NCI-H187 (cell line): ENCODE measurements at places on chromosomes 11 and 22.

GRCh38 chr11:116896211-116896610 is 58.8 kb upstream of the APOA1 start:
- DNase-seq = no peak

GRCh38 chr11:41983475-41983874 is 524.0 kb upstream of the LRRC4C start:
- no peak for DNase-seq

DNA sequence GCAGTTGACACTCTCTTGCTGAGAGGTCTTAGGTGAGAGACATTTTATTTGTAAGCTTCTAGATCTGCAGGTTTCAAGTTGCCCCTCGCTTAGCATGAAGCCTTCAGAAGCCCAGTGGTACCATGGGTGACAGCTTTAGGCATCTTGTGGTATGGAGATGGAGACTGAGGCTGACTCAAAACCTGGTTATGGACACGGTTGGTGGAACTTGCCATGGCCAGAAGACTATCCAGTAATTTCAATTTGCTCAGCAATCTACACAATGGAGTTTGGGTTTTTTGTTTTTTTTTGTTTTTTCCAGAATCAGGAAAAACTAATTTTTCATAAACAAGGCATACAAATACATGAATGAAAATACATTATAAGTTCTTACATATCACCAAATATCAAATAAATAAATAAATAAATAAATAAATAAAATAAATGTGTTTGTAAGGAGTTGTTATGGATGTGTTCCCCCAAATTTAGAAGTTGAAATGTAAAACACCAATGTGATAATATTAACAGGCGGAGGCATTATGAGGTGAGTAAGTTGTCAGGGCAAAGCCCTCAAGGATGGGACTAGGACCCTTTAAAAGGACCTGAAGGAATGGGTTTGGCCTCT is 22.6 kb downstream of the ETS1 start:
- no peak for DNase-seq

- DNase-seq = no peak
These were observed 476.4 kb downstream of the TBC1D22A start for GRCh38 chr22:47238690-47239473.

DNA sequence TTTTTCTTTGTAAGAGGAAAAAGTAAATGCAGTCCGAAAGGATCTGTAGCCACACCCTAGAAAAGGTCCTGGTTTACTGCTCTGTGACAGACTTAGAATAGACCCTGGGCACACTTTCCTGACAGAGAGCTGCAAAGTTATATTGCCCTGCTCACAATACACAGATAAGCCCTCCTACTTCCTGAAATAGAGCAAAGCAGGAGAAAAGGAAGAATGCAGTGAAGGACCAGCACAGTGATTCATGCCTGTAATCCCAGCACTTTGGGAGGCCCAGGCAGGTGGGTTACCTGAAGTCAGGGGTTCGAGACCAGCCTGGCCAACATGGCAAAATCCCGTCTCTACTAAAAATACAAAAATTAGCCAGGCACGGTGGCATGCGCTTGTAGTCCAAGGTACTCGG is 2.2 kb downstream of the CYB561A3 start:
- DNase-seq = no peak

GRCh38 chr11:2435288-2436012 is 8.9 kb downstream of the TRPM5 start:
- no peak for DNase-seq

- no peak for DNase-seq
These were observed 62.9 kb upstream of the ATXN10 start for GRCh38 chr22:45608763-45609180.

- no peak for DNase-seq
These were observed 61.4 kb upstream of the CHRM4 start for GRCh38 chr11:46452918-46453517.

DNA sequence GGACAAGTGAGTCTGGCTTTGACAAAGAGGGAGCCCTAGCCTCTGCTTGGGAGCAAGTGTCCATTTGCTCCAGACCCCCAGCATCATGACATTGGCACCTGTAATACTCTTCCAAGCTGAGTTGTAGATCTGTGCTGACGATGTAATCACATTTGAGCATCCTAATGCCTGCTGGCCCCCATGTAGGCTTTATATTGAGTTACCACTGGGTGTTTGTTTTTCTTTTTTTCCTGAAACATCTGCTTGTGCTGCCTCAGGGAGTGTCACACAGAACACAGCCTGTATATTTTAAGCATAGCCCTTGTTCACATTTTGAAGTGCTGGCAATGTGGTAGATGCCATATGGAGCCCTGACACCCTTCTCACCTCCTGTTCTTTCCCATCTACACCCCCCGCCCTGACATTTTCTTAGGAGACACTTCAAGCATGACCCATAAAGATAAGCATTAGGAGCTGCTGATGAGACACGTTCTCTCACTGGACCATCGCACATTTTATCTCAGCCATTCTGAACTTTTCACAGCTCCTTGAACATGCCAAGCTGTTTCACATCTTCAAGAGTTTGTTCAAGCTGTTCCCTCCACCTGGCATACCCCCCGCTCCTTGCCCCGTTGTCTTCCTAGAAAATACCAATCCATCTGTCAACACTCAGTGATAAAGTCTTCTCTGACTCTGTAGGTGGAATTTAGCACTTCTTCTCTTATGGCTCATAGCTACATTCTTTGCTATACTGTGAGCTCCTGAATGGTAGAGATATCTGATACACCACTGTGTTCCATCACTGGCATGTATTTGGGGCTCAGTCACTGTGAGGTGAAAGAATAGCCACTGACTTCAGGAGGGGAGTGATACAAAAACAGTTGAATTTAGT is 128.7 kb downstream of the TRIM44 start:
- peak; percentile 37 for DNase-seq

DNA sequence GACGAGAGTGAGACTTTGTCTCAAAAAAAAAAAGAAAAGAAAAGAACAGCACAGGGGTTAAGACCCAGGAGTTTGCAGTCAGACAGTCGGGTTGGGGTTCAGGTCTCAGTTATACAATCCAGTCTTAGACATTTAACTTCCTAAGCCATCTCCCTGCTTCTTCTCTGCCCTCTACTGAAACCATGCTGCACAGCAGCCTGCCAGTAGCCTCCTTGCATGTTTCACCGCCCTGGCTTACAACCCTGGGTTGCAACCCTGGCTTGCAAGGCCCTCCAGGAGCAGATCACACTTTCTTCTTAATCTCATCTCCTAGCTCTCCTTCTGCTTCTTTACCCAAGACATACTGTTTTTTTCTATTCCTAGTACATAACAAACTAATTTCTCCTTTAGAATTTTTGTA is 5.9 kb upstream of the B3GAT3 start:
- DNase-seq = no peak

DNA sequence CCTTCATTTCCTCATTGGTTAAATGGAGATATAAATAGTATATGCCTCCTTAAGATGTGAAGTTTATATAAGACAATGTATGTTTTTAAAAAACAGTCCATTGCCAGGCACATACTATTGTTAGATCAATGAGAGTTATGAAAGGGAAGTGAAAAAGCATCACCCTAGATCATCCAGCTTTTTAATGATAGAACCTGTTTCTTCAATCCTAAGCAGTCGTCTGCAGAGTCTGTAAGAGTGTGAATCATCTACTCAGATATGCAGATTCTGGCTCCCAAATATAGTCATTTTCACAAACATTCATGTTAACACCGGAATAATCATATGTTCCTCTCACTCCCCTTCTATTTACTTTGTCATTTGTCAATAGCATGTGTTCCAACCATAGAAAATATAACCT is 65.3 kb upstream of the SLN start:
- no peak for DNase-seq

- no peak for DNase-seq
These were observed 30.7 kb downstream of the PDE2A start for GRCh38 chr11:72643547-72643946.

DNA sequence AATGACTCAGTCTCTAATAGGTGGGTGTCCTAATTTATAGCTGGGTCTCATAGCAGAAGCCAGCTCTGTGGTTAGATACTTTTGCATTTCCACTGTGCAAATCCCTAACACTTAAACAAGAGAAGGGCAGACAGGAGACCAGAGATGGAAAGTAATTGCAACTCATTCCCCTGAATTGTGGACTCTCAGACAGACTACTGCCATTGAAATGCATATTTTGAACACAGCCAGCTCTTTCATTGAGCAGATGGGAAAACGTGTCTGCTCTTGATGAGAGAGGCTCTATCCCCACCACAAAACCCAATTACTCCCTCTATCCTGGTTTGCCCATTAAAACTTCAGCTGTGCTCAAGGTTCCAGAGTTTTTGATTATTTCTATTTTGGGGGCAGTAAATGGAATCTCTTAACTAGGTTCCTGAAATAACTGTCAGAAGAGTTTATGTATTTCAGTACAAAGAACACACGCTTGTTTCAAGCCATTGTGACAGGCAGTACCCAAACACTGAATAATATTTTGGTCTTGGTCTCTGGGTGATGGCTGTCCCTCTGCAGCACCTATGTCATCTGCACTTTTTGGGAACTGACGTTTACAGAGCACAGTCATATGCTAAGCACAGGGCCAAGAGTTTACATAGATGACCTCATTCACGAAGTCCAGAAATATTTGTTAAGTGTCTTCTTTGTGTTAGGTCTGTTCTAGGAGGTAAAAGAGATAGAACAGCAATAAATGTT is 41.7 kb downstream of the FAM227A start:
- DNase-seq = no peak

- no peak for DNase-seq
These were observed 54.6 kb upstream of the WNT7B start for GRCh38 chr22:46031557-46031956.

GRCh38 chr11:74138572-74138971 is 32.2 kb downstream of the C2CD3 start:
- no peak for DNase-seq

DNA sequence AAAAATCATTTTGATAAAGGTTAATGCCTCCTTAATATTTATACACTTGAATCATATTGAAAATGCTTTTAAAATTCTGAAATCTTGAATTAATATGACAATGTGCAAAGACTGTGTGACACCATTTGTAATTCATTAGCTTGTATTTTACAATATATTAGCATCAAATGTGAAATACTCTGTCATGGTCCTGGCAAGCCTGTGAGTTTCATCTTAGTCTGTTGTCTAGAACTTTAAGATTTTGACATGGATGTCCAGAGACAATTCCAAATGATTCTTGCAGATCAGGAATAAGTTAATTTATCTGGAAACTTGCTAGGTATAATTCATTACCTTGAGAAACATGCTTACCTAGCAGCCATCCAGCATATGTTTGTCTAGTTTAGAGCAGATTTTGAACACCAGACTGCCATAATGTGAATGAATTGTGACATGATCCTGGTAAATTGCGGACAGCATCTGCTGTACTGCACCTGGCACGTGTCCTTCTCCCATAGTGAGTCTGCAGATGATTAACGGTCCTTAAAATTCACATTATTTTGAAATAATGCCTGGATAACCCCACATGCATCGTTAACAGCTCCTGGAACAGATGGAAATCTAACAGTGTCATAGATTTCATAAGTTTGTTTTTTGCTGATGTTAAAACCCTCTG is 34.5 kb upstream of the DEUP1 start:
- DNase-seq = no peak

GRCh38 chr11:122359081-122359571 is 243.1 kb upstream of the BLID start:
- DNase-seq = no peak

- DNase-seq = no peak
These were observed 47.6 kb upstream of the NAV2 start for GRCh38 chr11:19664886-19665548.

DNA sequence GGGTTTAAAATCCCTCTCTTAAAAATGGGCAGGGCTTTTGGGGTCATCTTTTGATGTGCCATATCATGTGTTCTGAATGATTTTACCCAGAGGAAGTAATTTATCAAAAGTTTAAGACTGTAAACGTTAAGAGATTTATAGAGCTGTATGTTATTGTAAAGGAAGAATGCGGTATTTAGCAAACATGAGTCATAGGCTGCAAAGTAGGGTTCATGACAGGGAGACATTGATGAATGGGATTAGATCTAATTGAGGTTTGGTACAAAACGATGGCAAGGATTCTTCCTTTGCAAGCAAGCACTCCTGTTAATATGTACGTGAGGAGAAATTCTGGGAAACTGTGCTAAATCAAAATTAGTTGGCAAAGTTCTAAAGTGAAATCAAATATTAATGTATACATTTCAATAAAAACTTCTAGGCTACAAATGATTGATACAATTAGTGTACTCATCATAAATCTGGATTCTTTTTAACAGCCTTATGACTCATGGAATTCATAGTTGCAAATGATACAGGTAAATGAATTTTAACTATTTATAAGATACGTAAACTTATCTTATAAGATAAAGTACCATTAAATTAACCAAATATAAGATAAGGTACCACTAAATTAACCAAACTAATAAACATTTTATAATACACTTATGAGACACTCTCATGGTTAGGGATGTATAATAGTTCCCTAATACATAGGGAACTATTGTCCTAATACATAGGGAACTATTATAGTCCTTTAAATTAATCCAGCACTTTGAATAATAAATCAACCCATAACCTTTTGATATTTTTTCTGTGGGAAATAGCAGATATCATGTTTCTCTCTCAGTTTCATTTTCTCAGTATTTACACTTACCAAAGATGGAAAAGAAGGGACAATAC is 58.4 kb downstream of the KIF18A start:
- no peak for DNase-seq

- DNase-seq = no peak
These were observed 2.2 kb downstream of the APOA1 start for GRCh38 chr11:116835042-116835772.

DNA sequence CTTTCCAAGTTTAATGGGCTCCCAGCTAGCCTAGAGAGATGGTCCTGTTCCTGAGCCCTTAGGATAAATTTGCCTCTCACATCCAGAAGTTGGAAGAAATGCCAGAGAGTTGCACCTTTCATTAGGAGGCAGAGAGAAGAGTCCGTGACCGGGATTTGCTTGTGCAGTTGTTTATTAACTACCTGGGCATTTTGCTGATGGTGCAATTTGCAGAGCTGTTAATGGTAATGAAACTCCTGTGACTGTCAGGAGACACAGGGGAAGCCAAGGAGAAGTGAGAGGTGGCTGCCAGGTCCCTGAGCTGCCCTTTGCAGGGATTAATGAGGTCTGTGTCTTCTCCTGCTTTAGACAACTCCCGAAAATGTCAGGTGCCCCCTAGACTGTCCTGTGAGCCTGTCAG is 69.1 kb upstream of the B3GAT1 start:
- DNase-seq = no peak

- no peak for DNase-seq
These were observed 34.4 kb downstream of the FBXO7 start for GRCh38 chr22:32509045-32509444.

GRCh38 chr11:117064275-117064674 is 34.0 kb downstream of the SIK3 start:
- no peak for DNase-seq

DNA sequence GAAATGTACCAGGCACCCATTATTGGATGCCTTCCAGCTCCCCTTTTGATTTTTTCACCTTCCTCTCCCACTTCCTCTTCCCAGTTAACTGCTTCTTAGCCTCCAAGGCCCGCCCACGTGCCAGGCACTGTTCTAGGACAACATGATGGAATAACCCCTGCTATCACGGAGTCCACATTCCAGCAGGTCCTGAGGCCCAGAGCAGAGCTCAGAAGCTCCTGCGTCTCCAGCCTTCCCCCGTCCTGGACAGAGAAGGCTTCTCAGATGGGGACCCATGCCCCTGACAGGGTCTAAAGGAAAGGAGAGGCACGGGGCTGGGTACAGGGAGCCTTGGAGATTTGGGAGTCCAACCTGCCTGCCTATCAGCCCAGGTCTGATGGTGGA is 29.1 kb downstream of the TRIM29 start:
- DNase-seq = no peak

GRCh38 chr22:45572444-45572843 is 69.8 kb downstream of the FBLN1 start:
- no peak for DNase-seq

GRCh38 chr11:72583616-72584292 is 90.5 kb downstream of the PDE2A start:
- no peak for DNase-seq
